Left cardiac atrium (tissue), 4 donors: ENCODE measurements at places on chromosomes 11 and 22. TPM values are rescaled to one million over a fixed set of nuclear protein-coding genes. Genes with fewer than 3 reads are reported as not detected.

GLYATL1 gene
- not detected for total RNA-seq

F2 gene
- total RNA-seq: not detected

- DNase-seq: no peak
These were observed 132.7 kb upstream of the RAG2 start for GRCh38 chr11:36730761-36731160.

STK33 gene
- 15.6 TPM for total RNA-seq

- no peak for DNase-seq
These were observed 359.0 kb downstream of the LARGE1 start for GRCh38 chr22:33561149-33561807.

DNA sequence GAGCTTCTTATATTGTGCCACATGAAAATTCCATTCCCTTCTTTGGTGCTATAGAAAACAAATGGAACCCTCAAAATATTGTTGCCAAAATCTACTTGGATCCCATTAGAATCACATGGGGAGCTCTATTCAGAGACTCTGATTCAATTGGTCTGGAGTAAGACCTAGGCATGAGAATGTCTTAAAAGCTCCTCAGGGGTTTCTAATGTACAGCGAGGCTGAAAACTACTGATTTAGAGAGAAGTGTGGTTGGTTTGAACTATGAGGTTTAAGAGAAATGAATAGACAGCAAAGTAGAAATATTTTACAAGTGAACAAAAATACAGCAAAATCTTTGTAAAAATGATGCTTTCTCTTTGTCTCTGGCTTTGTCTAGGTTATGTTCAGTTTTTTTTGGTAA, 514.7 kb downstream of the CNTN5 start:
- no peak for DNase-seq

DNA sequence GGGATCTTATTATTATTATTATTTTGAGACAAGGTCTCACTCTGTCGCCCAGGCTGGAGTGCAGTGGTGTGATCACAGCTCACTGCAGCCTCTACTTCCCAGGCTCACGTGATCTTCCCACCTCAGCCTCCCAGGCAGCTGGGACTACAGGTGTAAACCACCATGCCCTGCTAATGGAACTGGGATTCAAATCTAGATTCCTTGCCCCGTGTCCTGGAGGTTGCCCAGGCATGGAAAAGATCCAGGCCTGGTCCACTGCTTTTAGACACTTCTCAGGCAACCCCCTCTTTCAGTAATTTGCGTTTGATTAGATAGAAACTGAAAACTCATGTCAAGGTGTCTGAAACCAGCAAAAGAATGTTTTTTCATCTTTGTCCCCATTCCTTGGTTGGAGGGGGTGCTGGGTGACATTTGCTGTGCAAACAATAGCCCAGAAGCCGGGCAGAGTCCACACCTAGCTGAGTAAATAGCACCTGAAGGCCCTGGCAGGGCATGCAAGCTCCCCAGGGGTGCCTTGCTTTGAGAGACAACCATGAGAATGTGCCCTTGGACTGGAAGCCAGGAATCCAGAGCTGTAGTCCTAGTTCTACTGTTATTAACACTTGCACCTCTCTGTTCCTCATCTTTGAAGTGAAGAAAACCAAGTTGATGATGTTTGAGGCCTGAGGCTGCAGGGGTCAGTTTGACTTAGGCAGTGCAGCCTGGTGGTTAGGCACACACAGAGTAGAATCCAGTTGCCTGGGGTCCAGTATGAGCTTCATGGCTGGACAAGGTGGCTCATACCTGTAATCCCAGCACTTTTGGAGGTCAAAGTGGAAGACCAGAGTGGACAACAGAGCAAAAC, 19.1 kb upstream of the XBP1 start:
- no peak for DNase-seq

- no peak for DNase-seq
These were observed 561 bp downstream of the PGM2L1 start for GRCh38 chr11:74397501-74398243.

- DNase-seq: no peak
These were observed 122.1 kb upstream of the VPREB1 start for GRCh38 chr22:22122348-22123117.

GRCh38 chr22:24089951-24090350, 78.8 kb downstream of the CABIN1 start:
- DNase-seq: no peak
